ENCODE measurements at places on chromosomes 7 and 10.

DNA sequence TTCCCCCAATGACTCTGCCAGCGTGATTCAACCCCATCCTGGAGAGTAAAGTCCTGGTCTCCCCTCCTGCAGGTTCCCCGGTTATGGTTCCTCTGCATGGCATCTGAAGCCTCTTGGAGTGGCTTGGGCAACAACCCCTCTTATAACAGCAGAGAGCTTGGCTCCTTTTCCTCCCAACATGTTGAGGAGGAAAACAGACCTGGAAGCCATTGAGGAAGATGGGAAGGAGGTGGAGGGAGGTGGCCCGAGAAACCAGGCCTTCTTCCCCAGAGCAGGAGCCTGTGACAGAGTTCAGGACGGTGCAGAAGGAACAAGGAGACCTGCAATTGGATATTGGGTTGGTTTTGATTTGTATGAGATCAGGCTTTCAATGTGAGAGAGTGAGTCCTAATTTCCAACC lies 184.0 kb upstream of the ADCY1 start:
- no peak for DNase-seq

GRCh38 chr10:131750973-131751826 lies 149.6 kb upstream of the PPP2R2D start:
- DNase-seq = no peak

GRCh38 chr7:23811540-23811939 lies 101.5 kb downstream of the STK31 start:
- DNase-seq = no peak

- DNase-seq = no peak
Observed at GRCh38 chr10:63143987-63144386, 10.9 kb downstream of the NRBF2 start.

DNA sequence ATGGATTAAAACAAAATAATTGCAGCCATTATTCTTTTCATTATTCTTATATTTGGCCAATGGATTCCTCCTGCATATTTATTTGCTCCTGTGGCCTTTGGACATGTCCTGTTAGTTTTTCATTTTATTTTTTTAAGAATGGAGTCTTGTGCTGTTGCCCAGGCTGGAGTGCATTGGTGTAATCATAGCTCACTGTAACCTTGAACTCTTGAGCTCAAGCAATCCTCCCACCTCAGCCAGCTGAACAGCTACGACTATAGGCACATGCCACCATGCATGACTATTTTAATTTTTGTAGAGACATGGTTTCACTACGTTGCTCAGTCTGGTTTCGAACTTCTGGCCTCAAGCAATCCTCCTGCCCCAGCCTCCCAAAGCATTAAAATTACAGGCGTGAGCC lies 42.7 kb upstream of the SRI start:
- DNase-seq = no peak

DNA sequence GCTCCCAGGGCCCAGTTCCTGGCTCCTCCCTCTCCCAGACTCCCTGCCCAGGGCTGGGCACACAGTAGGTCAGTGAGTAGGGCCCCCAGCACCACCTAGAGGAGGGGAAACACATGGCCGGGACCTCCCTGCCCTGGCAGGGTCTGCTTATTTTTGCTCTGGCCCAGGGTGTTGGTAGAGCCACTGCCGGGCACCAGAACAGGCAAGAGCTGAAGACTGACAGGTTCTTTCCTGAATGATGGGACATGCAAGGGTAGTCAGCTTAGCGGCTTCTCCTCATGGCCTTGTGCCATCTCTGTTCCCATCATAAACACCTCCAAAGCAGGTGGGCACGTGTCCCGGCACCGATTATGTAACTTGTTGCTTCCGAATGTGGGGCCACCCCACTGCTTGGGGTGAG lies 86.5 kb downstream of the NEURL1 start:
- no peak for DNase-seq

- no peak for DNase-seq
Observed at GRCh38 chr7:127571741-127572505, 13.5 kb downstream of the GCC1 start.

GRCh38 chr7:780081-780480 lies 52.2 kb upstream of the SUN1 start:
- DNase-seq = no peak

DNA sequence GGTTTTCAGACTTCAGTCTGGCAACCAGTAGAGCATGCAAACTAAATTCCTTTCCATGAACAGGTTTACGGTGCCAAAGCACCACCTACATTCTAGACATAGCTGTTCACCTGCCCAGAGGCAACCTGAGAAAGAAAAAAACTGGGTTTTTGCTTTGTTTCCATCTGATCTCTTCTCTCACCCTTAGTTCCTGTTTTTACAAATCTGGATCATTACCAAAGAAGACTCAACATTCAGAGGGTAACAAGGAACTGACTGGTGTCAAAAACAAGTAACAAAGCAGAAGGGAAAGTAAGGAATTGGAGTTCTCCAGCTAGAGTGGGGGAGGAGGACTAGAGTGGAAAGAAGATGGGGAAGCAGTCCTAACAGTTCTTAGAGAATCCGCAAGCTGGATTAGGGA lies 36.4 kb downstream of the CPVL start:
- no peak for DNase-seq
